ENCODE measurements at places on chromosomes 16 and 17.
A peak's percentile ranks its signal among the peaks of the same experiment; 100 is the strongest.

GRCh38 chr17:45335721-45336120, 18.9 kb upstream of the MAP3K14 start:
- no peak for DNase-seq

DNA sequence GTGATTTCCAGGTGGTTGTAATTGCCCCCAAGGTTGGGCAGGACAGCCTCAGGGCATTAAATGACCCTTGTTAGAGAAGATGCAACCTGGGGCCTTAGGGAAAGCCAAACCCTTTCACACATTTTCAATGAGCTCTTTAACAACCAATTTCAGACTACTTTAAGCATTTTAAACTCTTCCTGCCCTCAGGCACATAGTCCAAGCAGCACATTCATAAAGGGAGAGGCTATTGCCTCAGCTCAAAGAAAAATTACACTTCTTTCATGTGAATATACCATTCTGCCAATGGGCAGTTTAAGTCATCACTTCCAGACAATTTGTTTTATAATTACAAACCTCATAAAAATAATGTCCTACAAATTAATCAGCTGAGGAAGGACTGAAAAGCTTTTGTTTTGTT, 544.5 kb downstream of the NPIPA7 start:
- DNase-seq = no peak

- DNase-seq = peak; percentile 7
Observed at GRCh38 chr16:83899272-83899897, 470 bp downstream of the MLYCD start.

DNA sequence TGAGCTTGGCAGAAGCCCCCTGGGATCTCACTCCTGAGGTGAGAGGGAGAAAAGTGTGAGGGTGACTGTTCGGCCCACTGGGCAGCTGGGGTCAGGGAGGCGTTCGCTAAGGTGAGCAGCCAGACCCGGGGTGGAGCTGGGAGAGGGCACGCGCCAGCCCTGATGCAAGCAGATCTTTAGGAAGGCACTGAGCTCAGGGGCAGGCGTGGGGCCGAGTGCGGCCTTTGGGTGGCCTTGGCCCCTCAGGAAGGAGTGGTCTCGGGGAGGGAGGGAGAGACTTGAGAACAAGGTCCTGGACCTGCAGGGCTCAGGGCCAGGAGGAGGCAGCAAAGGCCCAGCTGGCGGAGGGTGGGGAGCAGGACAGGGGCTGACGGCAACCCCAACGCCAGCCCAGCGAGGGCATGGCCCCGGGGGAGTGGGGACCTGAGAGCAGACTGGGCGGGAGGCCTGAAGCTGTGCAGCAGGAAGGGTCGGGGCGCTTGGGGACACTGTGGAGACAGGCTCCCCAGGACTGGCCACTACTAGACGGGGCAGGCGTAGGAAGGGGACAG, 14.5 kb upstream of the WDR45B start:
- no peak for DNase-seq

- no peak for DNase-seq
Observed at GRCh38 chr16:86858501-86858900, 280.2 kb downstream of the FOXL1 start.

GRCh38 chr16:57998486-57998885, 2.0 kb downstream of the ZNF319 start:
- no peak for DNase-seq

GRCh38 chr17:61345061-61345460, 54.6 kb upstream of the TBX2 start:
- DNase-seq = no peak

DNA sequence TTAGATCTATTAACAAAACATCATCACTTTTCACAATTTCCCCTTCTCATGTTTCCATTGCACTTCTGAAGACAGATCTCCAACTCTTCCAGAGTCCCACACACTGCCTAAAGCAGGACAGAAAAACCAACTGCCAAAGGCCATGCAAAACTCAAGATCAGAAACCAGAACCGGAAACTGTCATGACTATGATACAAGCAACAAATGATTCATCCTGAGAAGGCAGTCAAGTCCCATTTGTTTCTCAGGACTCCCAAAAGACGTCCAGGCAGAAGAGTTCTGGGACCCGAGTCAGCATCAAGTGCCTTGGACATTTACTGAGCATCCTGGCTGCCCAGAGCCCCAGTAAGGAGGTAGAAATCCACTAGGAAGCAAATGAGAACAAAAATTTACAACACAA, 38.8 kb downstream of the ERN1 start:
- no peak for DNase-seq

DNA sequence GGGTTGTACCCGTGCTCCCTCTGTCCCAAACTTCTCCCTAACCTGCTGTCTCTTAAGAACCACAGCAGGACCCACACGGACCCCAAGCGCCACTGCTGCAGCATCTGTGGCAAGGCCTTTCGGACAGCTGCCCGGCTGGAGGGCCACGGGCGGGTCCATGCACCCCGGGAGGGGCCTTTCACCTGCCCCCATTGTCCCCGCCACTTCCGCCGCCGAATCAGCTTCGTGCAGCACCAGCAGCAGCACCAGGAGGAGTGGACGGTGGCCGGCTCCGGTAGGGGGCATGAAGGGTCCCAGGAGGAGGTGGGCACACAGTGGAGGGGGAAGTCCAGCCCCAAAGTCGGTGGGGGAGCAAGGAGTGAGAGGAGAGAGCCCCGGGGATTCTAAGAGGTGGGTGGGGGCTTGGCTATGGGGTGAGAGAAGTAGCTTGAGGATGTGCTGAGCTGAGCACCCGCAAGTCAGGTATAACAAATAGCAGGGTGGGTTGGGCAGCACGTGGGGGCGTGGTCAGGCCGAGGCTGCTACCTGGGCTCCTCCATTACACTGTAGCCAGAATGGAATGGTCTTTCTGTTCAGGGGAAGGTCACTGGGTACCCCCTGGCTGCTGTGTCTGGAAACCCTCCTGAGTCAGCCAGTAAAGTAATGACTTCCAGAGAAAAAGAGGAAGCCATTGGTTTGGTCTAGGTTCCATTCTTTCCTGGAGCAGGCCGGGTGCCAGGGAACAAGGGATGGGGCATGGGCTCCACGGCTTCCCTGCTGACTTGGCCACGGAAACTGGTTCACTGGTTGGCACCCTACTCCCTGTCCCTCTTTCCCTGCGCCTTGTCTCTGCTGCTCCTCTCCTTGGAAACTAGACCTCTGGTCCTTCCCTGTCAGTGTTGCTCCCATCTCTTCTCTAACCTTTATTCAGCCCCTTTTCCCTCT, 7.1 kb downstream of the PRSS53 start:
- no peak for DNase-seq

DNA sequence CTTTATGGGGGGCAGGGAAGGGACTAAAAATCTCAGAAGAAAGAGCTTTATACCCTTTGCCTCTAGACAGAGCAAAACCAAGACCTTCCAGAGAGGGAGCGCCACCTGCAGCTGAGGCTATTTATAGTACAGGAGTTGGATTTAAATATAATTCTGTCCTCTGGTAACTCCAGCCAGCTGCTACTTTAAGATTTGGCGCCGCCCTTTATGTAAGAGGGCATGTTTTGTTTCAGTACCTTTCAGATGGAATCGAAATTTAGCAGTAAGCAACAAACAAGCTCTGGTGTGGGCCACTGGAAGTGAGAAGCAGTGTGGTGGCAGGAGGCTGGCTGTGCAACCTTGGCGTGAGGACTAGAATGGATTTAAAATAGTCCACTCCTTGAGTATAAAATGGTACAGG, 5.2 kb upstream of the GUCY2D start:
- no peak for DNase-seq

DNA sequence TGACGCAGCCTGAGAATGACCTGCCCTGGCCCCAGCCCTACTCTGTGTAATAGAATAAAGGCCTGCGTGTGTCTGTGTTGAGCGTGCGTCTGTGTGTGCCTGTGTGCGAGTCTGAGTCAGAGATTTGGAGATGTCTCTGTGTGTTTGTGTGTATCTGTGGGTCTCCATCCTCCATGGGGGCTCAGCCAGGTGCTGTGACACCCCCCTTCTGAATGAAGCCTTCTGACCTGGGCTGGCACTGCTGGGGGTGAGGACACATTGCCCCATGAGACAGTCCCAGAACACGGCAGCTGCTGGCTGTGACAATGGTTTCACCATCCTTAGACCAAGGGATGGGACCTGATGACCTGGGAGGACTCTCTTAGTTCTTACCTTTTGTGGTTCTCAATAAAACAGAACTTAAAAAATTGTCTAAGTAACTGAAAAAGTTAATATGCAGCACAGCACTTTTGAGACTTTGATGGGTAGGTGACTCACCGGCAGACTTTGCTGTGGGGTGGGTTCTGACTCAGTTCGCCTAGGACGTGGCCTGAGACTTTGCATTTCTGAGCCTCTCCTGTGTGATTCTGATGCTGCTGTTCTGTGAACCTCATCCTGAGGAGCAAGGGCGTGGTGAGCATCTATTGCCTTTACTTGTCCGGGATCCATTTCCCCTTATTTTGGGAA, 5.7 kb downstream of the LAT start:
- no peak for DNase-seq

DNA sequence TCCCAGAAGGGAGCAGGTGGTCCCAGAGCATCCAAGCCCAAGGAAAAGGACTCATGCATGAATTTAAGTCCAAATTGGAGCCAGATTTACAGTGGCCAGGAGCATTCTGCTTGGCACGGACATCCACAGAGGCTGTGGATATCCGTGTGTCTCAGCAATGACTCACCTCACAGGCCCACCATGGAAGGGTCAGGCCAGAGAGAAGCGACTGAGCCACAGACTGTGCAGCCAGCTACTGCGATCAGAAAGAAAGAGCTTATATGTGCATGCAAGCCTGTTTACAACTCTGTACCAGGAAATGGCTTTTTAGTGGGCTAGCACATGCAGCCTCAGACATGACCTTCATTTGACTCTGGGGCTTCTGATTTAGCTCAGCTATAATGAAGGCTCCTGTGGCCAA, 231.0 kb downstream of the C16orf95 start:
- DNase-seq = no peak

GRCh38 chr17:72373910-72374741, 253.3 kb downstream of the SOX9 start:
- DNase-seq = no peak

GRCh38 chr16:85238233-85238647, 126.0 kb upstream of the CIBAR2 start:
- peak; percentile 89 for DNase-seq

GRCh38 chr17:17729620-17730249, 48.5 kb downstream of the RAI1 start:
- DNase-seq = peak; percentile 58

- no peak for DNase-seq
Observed at GRCh38 chr17:65750166-65750565, 188.7 kb upstream of the AXIN2 start.

- no peak for DNase-seq
Observed at GRCh38 chr17:73292031-73292531, 19.7 kb downstream of the CDC42EP4 start.

- DNase-seq = peak; percentile 29
Observed at GRCh38 chr16:81035975-81036750, 521 bp downstream of the ATMIN start.

GRCh38 chr17:3034578-3034920, 28.9 kb downstream of the OR1D5 start:
- DNase-seq = no peak

- DNase-seq = peak; percentile 58
Observed at GRCh38 chr17:71163121-71163812, 957.6 kb upstream of the SOX9 start.

DNA sequence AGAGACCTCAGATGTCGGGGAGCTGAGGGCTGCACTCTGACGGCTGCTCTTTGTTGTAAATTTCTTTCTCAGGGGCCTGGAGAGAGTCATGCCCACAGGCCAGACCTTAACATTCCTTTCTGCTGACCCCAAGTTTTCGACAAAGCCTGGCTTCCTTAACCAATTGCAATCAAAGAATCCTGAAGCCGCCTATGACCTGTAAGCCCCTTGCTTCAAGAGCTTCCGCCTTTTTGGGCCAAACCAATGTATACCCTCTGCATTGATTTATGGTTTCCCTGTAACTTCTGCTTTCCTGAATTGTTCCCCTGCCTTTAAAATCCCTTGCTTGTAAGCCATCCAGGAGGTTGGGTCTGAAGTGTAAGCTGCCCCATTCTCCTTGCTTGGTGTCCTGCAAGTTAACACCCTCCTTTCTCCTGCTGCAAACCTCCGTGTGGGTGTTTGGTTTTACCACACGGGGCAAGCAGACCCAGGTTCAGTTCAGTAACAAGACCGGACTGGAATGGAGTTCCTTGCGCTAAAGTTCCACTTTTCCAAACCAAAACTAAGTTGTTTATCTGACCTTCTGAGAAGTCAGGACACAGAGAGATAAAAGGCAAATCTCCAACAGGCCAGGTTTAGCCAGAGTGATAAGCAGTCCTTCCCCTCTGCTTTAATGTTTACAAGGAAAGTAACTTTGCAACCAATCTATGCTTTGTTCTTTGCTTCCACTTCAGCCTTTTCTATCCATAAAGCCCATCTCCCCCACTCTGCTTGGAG, 141.6 kb downstream of the KCNJ12 start:
- DNase-seq = no peak

DNA sequence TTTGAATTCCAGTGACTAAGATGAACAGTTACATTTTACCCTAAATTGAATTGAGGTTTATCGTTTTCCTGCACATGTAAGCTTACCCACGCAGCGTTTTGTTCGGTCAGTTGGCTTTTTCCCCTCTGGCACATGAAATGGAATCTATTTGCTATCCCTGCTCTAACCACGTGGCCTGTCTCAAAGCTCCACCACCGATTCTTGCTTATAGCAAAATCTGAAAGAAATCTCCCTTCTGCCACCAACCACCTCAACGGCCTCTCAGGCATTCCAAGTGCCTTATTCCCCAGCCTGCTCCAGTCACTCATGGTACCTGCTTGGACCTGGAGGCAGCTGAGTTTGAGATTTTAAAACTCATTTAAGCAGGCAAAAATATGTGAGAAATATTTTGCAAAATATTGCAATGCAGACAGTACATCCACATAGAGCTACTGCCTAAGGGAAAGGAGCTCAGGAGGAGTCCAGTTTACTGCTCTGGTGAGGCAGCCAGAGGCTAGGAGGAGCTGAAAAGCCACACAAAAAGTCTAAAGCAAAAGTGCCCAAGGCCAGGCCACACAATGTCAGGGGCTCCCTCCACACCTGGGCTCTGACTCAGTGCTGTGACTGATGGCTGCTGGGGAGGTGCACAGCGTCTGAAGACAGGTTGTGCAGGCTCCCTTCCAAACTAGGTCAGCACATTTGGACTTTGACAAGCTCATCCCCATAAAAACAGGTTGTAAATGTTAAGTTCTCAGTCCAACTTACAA, 26.4 kb downstream of the ARHGAP17 start:
- DNase-seq = no peak

DNA sequence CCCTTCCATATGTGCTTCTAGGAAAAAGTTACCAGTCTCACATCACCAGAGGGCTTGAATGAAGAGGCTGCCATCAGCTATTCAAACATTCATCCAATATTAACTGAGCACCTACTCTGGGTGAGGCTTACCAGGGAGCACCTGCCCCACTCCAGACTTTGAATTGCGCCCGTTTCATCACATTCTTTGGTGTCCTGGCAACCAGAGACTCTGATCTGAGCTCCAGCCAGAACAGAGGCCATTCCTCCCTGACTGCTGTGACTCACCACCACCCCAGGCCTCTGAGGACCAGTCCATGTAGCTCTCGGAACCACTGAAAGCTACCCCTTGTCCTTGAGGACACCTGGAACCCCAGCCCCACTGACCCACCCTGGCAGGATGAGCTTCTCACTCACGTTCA, at the start of gene C16orf96:
Gene C16orf96 (plus strand): TSS at position 229 of the 400 bp plus-strand sequence. CDS start 150 bp downstream, at position 379.
- no peak for DNase-seq
